Gastroesophageal sphincter (tissue), 4 donors: ENCODE measurements at places on chromosomes 12 and 14. TPM values are rescaled to one million over a fixed set of nuclear protein-coding genes. Genes with fewer than 3 reads are reported as not detected.

GRCh38 chr12:46774322-46774633 lies 51.5 kb downstream of the SLC38A4 start:
- peaks cover 4% of the 10 kb centered on the region for H3K4me1 ChIP-seq
- no peak for ATAC-seq
- no peak overlapping the region for H3K4me3 ChIP-seq
- H3K36me3 ChIP-seq: no peaks in the 10 kb centered on the region
- H3K27me3 ChIP-seq: no peaks in the 10 kb centered on the region
- H3K27ac ChIP-seq: no peak overlapping the region

DNA sequence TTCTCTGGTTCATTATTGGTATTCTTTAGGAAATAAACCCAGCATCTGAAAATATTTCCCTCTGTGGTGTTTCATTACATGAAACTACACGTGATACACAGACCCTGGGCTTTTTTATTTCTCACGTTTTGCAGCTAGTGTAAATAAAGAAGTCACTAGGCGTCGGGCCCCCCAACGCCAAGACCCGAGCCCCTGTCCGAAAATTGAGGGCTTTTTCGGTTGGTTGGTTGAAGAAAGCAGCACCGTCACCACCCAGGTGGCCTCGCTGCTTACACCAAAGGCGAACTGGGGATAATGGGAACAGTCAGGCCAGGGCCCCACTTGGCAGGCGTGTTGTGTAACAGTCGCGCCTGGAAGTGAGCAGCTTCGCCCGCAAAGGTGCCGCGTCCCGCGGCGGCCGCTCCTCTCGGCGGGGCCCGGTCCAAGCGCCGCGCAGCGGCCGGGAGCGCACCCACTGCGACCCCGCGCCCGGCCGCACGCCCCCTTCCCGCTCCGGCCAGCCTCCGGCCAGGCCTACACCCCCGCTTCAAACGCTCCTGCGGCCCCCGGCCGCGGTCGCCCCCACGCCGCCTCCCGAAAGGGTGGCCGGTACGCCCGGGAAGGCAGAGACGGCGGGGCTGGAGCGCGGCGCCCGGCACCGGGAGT lies 1.2 kb downstream of the DUSP16 start:
- peak overlapping the region; percentile 98 for H3K27ac ChIP-seq
- peak; percentile 28 for ATAC-seq
- peaks cover 7% of the 10 kb centered on the region for H3K4me1 ChIP-seq
- peak overlapping the region; percentile 82 for H3K4me3 ChIP-seq
- H3K27me3 ChIP-seq: no peaks in the 10 kb centered on the region

GRCh38 chr14:50354527-50354926 lies 42.2 kb downstream of the CDKL1 start:
- no peaks in the 10 kb centered on the region for H3K27me3 ChIP-seq
- no peaks in the 10 kb centered on the region for H3K4me1 ChIP-seq
- no peak overlapping the region for H3K4me3 ChIP-seq
- H3K27ac ChIP-seq: no peak overlapping the region
- no peak for ATAC-seq

GRCh38 chr14:39267608-39268005 lies 33.9 kb downstream of the MIA2 start:
- H3K27ac ChIP-seq: peak overlapping the region; percentile 97
- H3K27me3 ChIP-seq: no peaks in the 10 kb centered on the region
- ATAC-seq: no peak

- no peak for ATAC-seq
- no peaks in the 10 kb centered on the region for H3K27me3 ChIP-seq
- H3K4me3 ChIP-seq: no peak overlapping the region
These were observed 5.3 kb upstream of the RAB35 start for GRCh38 chr12:120121766-120122293.

CLEC1B gene
- not detected for total RNA-seq

DNA sequence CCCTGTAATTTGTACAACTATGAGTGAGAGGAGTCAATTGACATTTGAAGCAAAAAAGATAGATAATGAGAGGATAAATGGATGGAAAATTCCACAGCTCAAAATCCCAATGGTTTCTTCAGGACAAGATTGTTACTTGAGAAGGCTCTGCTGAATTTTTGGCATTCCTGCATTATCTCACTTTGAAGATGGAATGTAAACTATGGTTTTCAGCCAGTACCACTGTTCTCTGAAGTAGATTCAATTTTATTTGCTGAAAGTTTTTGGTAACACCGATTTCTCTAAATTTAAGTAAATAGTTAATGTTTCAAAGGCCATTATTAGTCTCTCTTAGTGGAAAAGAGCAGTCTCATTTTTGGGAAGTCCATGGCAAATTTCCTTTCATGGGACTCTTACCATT lies 121.9 kb upstream of the SLC38A2 start:
- H3K27ac ChIP-seq: no peak overlapping the region
- no peaks in the 10 kb centered on the region for H3K36me3 ChIP-seq
- no peaks in the 10 kb centered on the region for H3K27me3 ChIP-seq
- peaks cover 4% of the 10 kb centered on the region for H3K4me1 ChIP-seq
- H3K4me3 ChIP-seq: no peak overlapping the region

DNA sequence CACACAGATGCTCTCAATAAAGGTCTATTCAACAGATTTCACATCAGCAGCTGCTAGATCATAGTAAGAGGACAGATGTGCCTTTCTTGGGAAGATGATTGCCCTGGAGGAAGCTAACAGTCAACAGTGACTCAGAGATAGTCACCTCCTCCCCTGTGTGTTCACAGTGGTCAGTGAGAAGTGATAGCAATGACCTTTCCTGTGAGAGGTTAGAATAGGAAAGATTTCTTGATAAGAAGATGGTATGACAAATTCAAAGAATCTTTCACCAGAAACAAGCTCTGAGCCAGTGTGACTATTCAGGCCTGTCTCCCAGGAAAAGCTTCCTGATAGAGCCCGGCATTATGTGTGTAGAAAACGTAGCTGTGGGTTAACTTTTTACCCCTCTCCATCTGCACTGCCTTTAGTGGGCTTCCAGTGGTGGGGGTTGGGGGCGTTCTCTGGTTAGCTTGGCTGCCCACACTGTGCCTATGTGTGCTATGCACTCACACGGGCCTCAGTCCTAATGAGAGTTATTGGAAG lies 66.4 kb upstream of the ARHGAP5 start:
- no peaks in the 10 kb centered on the region for H3K27me3 ChIP-seq
- H3K4me1 ChIP-seq: no peaks in the 10 kb centered on the region
- H3K27ac ChIP-seq: no peak overlapping the region
- no peaks in the 10 kb centered on the region for H3K36me3 ChIP-seq
- no peak for ATAC-seq

GRCh38 chr14:100592972-100593371 lies 5.8 kb upstream of the BEGAIN start:
- peaks cover 59% of the 10 kb centered on the region for H3K27me3 ChIP-seq
- no peak overlapping the region for H3K4me3 ChIP-seq
- no peak for ATAC-seq
- no peaks in the 10 kb centered on the region for H3K4me1 ChIP-seq
- no peaks in the 10 kb centered on the region for H3K36me3 ChIP-seq
- H3K27ac ChIP-seq: no peak overlapping the region

DNA sequence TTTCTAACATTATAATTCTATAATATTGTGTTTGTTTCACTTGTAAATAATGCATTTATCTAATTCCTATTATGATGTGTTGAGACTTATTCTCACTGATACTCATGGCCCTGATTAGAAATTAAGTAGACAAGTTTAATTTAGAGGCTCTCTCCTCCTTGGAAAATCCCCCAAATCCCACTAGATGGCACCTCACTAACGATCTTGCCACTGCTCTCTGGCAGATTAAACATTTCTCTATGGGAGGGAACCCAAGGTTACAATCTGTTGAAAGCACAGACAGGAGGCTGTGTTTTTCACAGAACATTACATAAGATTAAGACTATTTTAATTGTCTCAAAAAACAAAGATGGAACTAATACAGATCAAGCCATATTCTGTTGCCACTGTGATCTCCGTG lies 318.7 kb downstream of the LRFN5 start:
- no peak overlapping the region for H3K4me3 ChIP-seq
- no peaks in the 10 kb centered on the region for H3K27me3 ChIP-seq
- no peak for ATAC-seq
- no peak overlapping the region for H3K27ac ChIP-seq
- H3K4me1 ChIP-seq: no peaks in the 10 kb centered on the region
- H3K36me3 ChIP-seq: no peaks in the 10 kb centered on the region
